Thymus (tissue), 14 donors: ENCODE measurements at places on chromosomes 3 and 15. TPM values are rescaled to one million over a fixed set of nuclear protein-coding genes. Genes with fewer than 3 reads are reported as not detected.

The NR1I2 gene
- 0.14 TPM for total RNA-seq

The ANKDD1A gene
- 1.2 TPM for total RNA-seq

The SLMAP gene
- 25.8 TPM for total RNA-seq

The SLC24A5 gene
- 0.05 TPM for total RNA-seq

The SPTBN5 gene
- 0.57 TPM for total RNA-seq

The GMPS gene
- total RNA-seq: 49.2 TPM

The PLSCR2 gene
- 0.28 TPM for total RNA-seq

The FGD5 gene
- total RNA-seq: 2.0 TPM

The SLC28A1 gene
- 0.05 TPM for total RNA-seq

The DOCK3 gene
- total RNA-seq: 0.05 TPM

The TNIK gene
- 9.0 TPM for total RNA-seq

The ECE2 gene
- total RNA-seq: not detected

The DLEC1 gene
- 0.09 TPM for total RNA-seq

The NUTM1 gene
- not detected for total RNA-seq

The FBXL2 gene
- 1.9 TPM for total RNA-seq

The C2CD4A gene
- total RNA-seq: 0.66 TPM

The SH2D7 gene
- 0.05 TPM for total RNA-seq

The MAP6D1 gene
- 4.8 TPM for total RNA-seq

The MAP2K5 gene
- total RNA-seq: 9.4 TPM

The SLC28A2 gene
- not detected for total RNA-seq

The MINAR1 gene
- total RNA-seq: 0.38 TPM

The AP3B2 gene
- 0.33 TPM for total RNA-seq

The TRPM1 gene
- 0.09 TPM for total RNA-seq

The EFCC1 gene
- total RNA-seq: 1.0 TPM

The IGSF10 gene
- 1.9 TPM for total RNA-seq

The AHSG gene
- 0.33 TPM for total RNA-seq

The LYZL4 gene
- 0.14 TPM for total RNA-seq

The EEFSEC gene
- total RNA-seq: 6.5 TPM

The MAN2C1 gene
- total RNA-seq: 64.3 TPM
